ENCODE measurements at places on chromosomes 5 and 9.

DNA sequence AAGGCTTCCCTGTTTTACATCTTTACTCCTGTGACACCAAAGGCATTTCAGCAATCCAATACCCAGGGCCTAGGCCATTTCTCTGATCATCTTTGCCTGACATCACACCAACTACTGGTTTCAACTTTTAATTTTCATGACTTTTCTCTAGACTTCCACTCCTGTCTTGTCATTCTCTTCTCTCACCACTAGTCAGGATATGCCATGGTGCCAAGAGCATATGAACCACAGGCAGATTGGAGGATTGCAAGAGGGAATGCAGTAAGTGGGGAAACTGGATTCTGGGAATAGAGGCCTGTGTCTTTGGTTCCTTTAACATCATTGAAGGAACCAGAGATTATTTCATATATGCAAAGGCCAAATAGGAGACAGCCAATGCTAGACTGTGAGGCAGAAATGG lies 69.3 kb downstream of the ANKRD31 start:
- DNase-seq: no peak

GRCh38 chr9:71944754-71945375 lies 33.4 kb downstream of the C9orf85 start:
- DNase-seq: no peak

- no peak for DNase-seq
Observed at GRCh38 chr5:67146574-67146973, 50.0 kb downstream of the CD180 start.

GRCh38 chr5:69252437-69252836 lies 17.8 kb downstream of the CDK7 start:
- no peak for DNase-seq

- no peak for DNase-seq
Observed at GRCh38 chr5:126680191-126680817, 79.6 kb downstream of the PHAX start.

DNA sequence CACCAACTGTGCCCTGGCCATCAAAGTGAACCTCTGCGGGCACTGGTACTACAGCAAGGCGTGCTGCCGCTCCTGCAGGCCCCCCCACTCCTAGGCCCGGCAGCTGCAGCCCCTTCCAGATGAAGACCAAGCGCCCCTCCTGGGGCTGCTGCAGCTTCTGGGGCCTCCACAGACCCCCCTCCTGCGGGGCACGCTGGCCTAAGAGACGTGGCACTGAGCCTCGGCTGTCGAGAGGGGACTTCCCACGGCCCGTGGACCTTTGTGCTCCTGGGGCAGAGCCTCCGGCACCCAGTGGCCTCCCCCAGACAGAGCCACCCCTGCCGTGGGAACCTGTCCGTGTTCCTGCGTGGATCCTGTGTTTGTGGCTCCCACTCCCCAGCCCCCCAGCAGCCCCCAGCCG lies 34.4 kb downstream of the FAM163B start:
- no peak for DNase-seq

- DNase-seq: no peak
Observed at GRCh38 chr5:169637549-169638121, 560 bp downstream of the DOCK2 start.

DNA sequence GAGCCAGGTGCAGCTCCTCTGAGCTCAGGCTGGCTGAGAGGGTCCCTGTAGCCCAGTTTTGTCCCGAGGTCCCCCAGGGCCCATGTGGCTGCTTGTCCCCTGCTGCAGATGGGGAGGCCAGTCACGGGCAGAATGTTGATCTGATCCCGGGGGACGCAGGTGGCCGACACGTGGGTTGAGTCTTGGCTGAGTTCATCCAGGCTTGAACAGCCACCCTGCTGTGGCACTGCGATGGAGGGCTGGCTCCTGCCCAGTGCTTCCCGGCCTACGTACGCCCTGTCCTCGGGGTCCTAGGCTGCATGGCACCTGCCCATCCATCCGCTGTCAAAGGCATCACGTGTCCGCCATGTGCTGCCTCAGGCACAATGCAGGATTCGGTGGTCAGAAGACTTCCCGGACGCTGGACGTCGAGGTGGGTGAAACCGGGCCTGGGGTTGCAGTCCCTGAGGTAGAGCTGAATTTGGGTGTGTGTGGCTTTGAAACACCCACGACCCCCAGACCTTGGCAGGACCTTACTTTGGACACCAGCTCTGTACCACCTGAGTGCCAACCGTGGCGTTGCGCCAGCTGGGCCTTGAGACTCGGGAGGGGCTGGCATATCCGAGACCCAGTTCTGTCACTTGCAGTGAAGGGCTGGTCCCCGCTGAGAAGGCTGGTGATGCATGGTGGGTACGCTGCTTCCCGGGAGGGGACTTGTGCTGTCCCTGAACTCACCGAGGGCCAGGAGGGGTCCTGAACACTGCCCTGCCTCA lies 22.3 kb downstream of the RXRA start:
- no peak for DNase-seq

- DNase-seq: peak; percentile 3
Observed at GRCh38 chr9:17531642-17532254, 47.1 kb upstream of the SH3GL2 start.

DNA sequence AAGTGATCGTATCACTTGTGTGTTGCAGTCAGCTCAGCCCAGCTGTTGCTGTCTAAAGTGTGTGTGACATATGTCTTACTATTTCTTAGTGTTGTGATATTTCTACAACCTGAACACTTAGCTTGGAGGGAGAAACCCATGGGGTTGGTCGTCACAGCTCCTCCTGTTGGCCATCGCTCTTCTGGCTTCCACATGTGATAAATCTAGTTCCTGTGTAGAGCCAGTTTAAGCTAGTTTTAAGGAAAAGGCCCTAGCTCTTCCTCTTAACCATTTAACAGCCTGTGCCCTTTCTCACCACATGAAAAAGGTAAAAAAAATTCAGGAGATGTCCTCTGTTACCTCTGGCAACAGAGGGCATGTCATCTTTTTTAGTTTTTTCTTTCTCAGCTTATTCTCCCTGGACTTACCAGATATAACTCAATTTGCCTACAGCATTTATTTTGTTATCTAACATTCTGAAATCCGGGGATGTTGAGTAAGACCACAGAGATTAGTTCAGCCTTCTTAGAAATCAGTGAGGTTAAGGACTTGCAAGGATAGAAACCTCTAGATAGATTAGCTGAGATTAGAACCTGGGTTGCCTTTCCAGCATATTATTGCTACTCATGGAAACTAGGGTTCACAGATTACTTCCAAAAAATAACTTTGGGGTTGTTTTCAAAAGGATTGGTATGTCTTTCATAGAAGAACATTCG lies 100.4 kb downstream of the GAPVD1 start:
- DNase-seq: no peak

DNA sequence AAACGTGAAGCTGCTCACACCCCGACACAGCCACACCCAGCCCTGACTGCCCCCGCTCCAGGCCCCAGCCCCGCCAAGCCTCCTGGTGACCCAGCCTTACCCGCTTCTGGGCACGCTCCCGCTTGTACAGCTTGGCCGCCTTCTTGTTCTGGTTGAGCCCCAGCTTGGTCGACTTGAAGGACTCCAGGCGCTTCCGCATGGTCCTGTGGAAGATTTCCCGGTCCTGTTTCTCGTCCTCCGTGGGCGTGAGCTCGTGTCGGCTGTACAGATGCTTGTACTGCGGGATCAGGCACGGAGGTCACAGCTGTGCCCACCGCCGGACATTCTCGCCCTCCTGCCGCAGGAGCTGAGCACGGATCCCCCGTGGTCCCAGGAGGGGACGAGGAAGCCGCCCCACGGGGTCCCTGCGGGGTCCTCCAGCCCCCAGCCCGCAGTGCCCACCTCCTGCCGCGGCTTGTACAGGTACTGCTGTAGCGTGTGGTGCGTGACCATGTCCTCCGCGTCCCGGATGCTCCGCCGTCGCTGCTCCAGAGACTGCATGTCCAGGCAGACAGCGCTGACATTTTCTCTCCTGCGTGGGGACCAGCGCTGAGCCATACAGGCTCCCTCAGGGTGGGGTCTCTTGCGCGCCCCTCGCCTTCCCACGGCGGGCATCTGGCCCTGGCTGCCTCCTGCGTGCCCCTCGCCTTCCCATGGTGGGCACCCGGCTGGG lies 33.3 kb downstream of the EXOC3 start:
- DNase-seq: no peak

DNA sequence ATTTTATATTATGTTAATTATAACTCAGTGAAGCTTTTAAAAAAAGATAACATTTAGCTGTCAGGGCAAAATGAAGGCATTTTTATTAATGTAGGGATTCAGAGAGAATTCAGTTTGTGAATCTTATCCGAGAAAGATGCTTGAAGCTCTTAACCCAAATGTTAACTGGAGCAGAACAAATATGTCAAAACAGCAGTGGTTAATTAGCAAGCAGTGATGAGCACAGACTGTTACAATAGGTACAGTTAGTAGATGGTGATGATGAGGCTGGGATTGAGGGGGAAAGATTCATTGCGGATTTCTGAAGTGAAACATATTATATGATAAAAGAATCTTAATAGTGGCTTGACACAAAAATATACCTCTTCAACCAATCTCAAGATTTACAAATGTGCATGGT lies 356.7 kb downstream of the DIRAS2 start:
- DNase-seq: no peak

GRCh38 chr5:79832911-79833310 lies 143.3 kb downstream of the CMYA5 start:
- no peak for DNase-seq

GRCh38 chr9:36992501-36993316 lies 41.4 kb downstream of the PAX5 start:
- no peak for DNase-seq

DNA sequence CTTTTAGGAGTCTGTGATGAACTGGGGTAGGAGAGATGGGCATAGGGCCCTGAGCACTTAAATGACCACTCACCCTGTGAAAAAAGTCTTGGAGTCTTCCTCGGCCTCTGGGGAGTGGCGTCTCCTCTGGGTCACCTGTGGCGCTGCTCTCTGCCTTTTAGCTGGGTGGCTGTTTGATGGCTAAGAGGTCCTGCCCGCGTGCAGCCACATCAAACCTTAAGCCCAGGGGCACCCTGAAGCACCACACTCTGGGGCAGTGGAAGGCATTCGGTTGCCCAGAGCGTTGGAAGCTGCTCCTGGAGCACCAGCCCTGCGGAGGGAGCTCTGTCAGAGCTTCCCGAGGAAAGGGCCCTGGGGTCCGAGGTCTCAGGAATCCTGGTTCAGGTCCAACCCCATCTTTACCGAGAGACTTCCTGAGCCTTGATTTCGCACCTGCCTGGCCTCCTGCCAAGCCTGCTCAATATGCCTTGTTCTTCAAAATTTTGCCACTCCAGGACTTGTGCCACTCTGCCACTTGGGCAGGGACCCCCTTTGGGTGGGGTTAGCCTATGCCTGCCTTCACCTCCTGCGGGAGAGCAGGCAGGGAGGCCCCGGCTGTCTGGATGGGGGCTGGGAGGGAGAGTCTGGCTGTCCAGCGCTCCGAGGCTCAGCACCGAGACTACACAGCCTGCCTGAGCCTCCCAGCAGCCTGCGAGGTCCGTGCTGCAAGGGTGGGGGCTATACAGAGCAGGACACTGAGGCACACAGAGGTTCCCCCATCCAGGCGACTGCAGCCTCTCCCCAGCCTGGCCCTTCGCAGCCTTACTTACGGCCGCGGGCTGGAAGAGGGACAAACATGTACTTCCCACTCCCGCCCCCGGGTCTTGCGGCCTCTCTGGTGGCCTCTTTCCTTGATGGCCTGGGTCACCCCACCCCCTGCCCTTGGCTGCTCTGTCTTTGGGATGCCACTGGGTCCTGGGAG lies 63.4 kb upstream of the RNU6ATAC start:
- DNase-seq: no peak

Measured in substantia nigra (tissue), 51 donors.